ENCODE measurements at places on chromosomes 2 and 18. TPM values are rescaled to one million over a fixed set of nuclear protein-coding genes. Genes with fewer than 3 reads are reported as not detected.

DNA sequence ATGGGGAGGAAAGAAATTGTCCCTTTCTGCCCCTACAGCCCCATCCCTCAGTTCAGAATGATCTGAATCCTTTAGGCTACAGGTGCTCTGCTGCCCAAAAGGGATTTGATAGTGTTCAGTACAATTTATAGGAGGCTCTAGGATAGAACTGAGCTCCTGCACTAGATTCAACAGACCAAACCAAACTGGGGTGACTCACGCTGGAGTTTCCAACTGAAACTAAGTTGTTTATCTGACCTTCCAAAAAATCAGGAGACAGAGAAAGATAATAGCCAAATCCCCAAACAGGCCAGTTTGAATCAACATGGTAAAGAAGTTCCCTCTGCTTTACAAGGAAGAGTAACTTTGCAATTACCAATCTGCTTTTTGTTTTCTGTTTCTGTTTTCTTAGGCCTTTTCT is 72.7 kb upstream of the MBOAT2 start:
- no peaks in the 10 kb centered on the region for H3K36me3 ChIP-seq
- no peak overlapping the region for H3K4me3 ChIP-seq
- DNase-seq, result no peak
- H3K4me1 ChIP-seq, result peaks cover 9% of the 10 kb centered on the region
- H3K27me3 ChIP-seq, result no peaks in the 10 kb centered on the region
- no peak overlapping the region for H3K27ac ChIP-seq

DNA sequence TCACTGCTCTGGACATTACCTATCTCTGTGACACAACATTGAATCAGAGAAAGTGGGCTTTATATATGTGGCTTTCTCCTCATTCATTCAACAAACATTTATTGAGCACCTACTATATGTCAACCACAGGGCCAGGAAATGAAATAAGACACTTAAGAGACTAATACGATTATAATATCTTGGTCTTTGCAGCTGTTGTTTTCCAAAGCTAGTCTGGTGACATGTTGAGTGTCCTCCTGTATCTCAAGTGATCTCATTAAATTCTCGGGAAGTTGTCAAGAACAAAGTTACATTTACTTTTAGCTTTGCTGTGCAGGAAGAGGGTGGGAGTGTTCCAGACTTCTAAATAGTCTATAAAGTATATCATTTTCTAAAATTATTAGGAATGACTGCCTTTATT is 164.6 kb upstream of the SP5 start:
- no peak for DNase-seq
- no peaks in the 10 kb centered on the region for H3K4me1 ChIP-seq
- no peak overlapping the region for H3K4me3 ChIP-seq
- no peaks in the 10 kb centered on the region for H3K27me3 ChIP-seq
- peaks cover 15% of the 10 kb centered on the region for H3K36me3 ChIP-seq

DNA sequence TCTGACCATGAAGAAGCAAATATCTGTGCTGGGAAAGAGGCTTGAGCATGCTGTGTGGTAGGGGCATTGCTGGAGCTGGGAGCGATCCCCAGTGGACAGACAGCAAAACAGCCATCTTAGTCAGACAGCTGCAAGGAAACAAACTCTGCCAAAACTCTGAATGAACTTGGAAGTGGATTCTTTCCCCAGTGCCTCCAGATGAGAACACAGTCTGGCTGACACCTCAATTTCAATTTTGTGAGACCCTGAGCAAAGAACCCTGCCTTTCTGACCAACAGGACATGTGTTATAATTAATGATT is 23.2 kb upstream of the FAP start:
- no peaks in the 10 kb centered on the region for H3K27me3 ChIP-seq
- H3K27ac ChIP-seq, result no peak overlapping the region
- no peaks in the 10 kb centered on the region for H3K36me3 ChIP-seq
- DNase-seq, result no peak

GRCh38 chr2:121707920-121708361 is 28.7 kb downstream of the NIFK start:
- H3K4me1 ChIP-seq, result no peaks in the 10 kb centered on the region
- no peak for DNase-seq
- H3K27me3 ChIP-seq, result no peaks in the 10 kb centered on the region
- no peak overlapping the region for H3K4me3 ChIP-seq
- no peaks in the 10 kb centered on the region for H3K36me3 ChIP-seq
- H3K27ac ChIP-seq, result no peak overlapping the region

DNA sequence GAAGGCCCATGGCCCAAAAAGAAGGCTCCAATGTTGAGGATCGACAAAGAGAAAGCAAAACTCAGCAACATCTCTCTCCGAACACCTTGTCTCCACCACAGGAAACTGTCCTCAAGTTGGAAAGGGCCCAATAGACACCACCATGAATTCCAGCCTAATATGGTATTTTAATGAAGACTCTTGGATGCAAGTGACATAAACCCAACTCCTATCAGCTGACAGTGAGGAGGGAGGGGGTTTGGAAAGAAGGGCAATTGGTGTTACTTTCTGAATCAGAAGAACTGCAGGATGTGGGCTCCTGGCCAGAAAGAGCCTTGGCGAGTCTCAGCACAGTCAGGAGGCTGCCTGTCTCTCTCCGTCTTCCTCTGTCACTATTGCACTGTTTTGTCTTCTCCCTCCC is 40.3 kb upstream of the SIGLEC15 start:
- no peaks in the 10 kb centered on the region for H3K27me3 ChIP-seq
- no peak overlapping the region for H3K27ac ChIP-seq
- H3K36me3 ChIP-seq, result no peaks in the 10 kb centered on the region
- H3K4me1 ChIP-seq, result peaks cover 6% of the 10 kb centered on the region
- no peak overlapping the region for H3K4me3 ChIP-seq

SGPP2 gene
- not detected for total RNA-seq

AGXT gene
- not detected for total RNA-seq

DNA sequence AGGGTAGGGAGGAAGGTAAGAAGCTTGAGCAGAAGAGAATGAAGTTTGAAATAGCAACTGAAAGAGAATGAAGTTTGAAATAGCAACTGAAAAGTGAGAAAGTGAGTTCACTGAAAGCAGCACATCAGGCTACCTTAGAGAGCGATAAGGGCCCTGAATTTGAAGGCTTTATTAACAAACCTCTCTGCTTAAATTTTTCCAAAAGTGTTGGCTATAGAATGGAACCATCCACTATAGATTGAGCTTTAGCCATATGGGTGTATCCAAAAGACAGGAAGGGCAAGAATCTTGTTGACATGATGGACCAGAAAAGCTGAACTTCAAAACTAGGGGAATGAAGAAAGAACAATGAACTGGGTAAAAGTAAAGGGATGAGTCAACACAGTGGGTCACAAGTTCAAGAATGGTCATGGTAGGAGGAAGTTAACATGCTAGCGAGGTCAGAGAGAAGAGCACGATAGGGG is 122.5 kb downstream of the ASXL3 start:
- no peaks in the 10 kb centered on the region for H3K36me3 ChIP-seq
- H3K4me1 ChIP-seq, result no peaks in the 10 kb centered on the region
- no peak overlapping the region for H3K27ac ChIP-seq
- H3K4me3 ChIP-seq, result no peak overlapping the region

GRCh38 chr2:125564471-125564870 is 1091.5 kb upstream of the GYPC start:
- no peak overlapping the region for H3K4me3 ChIP-seq
- no peaks in the 10 kb centered on the region for H3K36me3 ChIP-seq
- peak; percentile 32 for DNase-seq
- 0 out of 2 replicates have a peak, but pooled peaks cover 3% of the 10 kb centered on the region for H3K4me1 ChIP-seq
- H3K27me3 ChIP-seq, result no peaks in the 10 kb centered on the region

DNA sequence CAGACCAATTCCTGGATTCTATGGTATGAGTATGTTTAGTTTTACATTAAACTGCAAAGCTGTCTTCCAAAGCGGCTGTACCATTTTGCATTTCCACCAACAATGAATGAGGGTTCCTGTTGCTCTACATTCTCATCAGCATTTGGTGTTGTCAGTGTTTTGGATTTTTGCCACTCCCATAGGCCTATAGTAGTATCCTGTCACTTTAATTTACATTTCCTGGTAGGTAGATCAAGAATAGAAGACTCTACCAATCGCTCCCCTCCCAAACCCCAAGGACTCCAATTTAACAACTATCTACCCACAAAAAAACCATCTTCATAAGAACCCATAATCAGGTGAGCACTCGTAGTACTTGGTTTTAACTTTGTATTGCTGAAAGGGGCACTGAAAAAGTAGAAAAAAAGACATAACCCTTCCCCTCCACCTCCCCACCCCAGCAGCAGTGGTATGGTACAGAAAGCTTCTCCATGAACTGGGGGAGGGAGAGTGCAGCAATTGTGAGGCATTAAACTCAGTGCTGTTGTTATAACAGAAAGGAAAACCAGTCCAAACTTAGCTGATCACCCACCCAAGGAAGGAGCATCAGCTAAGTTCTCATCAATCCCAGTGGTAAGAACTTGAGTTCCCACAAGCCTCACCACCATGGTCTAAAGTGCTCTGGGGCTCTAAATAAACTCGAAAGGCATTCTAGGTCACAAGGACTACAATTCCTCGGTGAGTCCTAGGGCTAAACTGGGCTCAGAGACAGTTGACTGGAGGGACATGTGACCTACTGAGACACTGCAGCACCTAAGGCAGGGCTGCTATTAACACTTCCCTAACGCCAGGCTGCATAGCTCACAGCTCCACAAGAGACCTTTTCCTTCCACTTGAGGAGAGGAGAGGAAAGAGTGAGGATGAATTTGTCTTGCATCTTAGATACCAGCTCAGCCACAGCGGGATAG is 35.5 kb upstream of the CYTIP start:
- H3K27me3 ChIP-seq, result no peaks in the 10 kb centered on the region
- H3K4me1 ChIP-seq, result no peaks in the 10 kb centered on the region
- H3K36me3 ChIP-seq, result no peaks in the 10 kb centered on the region
- no peak overlapping the region for H3K27ac ChIP-seq

TLX2 gene
- 0.20 TPM for total RNA-seq

ACOXL gene
- 33.3 TPM for total RNA-seq

AQP4 gene
- total RNA-seq, result 0.42 TPM

AOX1 gene
- total RNA-seq, result 3.5 TPM

DNA sequence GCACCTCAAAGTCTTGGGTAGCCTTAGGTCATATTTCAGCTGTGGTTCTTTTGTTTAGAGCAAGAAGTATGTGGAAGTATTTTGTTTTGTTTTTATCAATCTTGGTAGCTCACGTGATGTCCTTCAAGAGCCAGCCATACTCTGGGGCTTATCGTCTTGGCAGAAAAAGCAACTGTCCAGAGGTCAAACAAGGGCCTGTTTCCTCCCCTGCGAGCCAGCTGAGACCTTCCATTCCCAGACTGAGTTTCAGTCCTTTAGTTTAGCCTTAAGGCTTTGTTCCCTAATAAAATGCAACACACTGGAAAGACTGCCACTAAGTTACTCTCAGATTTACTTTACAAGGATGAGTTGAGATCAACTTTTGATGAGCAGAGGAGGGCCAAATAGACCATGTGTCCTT is 63.5 kb downstream of the TXNL1 start:
- no peaks in the 10 kb centered on the region for H3K36me3 ChIP-seq
- peaks cover 5% of the 10 kb centered on the region for H3K4me1 ChIP-seq

GRCh38 chr18:37986665-37987064 is 421.1 kb upstream of the CELF4 start:
- H3K27me3 ChIP-seq, result no peaks in the 10 kb centered on the region
- no peak overlapping the region for H3K27ac ChIP-seq
- no peak overlapping the region for H3K4me3 ChIP-seq
- no peaks in the 10 kb centered on the region for H3K36me3 ChIP-seq

GRCh38 chr2:182302174-182302573 is 124.7 kb downstream of the PDE1A start:
- no peak overlapping the region for H3K4me3 ChIP-seq
- no peak for DNase-seq
- H3K27ac ChIP-seq, result no peak overlapping the region
- no peaks in the 10 kb centered on the region for H3K27me3 ChIP-seq
- H3K36me3 ChIP-seq, result no peaks in the 10 kb centered on the region

Data from H9 (cell line).